Activated CD4-positive, alpha-beta T cell treated with anti-CD3 and anti-CD28 coated beads, Interleukin-2, amount 50 U/mL, for 1 hour (primary cell): ENCODE measurements at places on chromosomes 4 and X.

DNA sequence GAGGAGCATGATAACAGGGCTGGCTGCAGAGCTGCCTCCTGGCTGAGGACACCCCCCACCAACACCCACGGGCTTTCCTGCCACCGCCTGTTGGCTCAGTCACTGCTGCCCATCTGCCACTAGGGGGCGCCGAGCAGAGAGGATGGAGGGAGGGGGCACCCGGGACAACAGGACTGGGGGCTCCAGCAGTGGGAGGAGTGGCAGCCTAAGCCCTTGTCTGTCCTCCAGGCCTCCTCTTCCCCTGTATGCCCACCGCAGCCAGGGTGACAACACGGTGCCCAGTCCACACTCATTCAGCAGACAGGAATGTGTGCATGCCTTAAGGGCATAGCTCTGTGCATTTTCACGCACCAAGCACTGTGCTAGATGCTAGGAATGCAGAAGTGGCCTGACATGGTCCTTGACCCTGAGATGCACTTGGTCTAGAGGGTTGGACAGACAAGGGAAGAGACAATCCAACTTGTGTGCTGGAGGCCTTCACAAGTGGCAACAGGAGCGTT lies 149.9 kb downstream of the AMMECR1 start:
- peak; percentile 44 for DNase-seq

DNA sequence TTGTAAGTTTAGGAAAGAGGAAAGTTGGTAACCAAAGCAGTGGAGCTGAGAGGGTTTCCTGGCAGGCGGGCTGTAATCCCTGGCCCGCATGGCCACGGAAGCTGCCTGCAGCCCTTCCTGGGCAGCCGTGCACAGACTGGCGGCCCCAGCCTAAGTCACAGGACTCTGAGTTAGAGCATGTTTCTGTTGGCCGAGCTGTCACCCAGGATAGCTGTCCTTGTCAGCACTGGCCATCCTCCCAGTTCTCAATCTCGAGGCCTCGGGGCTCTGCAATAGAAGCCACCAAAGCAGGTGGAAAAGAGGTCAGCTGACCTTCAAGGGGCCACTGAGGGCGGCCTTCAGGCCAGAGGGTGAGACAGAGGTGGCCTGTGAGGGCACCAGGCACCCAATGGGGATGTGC lies 20.5 kb downstream of the PNMA6E start:
- no peak for DNase-seq

DNA sequence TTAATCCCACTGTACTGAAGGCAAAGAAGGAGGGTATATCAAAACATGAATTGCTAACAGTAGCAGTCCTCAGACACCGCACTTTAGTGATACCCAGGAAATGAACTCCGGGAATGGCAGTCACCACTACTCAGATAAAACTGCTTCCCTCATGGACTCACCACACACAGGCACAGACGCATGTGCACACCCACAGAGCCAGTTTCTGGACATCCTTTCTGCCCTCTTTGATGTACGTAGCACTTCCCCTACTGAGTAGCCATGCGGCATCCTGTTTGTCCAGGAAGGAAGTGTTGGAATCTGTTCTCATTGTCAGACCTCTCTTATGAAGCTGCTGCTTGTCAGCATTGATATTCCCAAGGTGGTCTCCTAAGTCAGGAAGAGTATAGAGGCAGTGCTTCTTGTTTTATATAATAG lies 95.7 kb downstream of the DCLK2 start:
- DNase-seq = no peak

- no peak for DNase-seq
These were observed 126.1 kb downstream of the EIF4E start for GRCh38 chr4:98802770-98803198.

GRCh38 chr4:80045786-80046185 lies 27.2 kb downstream of the ANTXR2 start:
- DNase-seq = no peak

DNA sequence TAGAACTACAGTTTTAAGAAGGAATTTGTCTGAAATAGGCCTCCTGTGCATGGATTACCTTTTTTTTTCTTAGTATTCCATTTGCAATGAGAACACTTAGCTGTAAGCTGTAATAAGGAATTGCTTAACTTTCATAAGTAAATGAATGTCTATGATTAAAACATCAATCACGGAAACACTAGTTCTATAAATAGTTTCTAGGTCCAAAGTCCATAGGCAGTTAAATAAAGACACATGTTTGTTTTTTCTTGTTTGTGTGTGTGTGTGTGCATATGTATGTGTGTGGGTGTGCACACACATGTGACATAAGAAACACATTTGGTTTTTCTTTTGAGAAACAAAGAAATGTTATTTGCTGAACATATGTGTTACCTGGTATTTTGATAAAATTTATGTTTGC lies 11.2 kb downstream of the GPRIN3 start:
- DNase-seq = no peak

DNA sequence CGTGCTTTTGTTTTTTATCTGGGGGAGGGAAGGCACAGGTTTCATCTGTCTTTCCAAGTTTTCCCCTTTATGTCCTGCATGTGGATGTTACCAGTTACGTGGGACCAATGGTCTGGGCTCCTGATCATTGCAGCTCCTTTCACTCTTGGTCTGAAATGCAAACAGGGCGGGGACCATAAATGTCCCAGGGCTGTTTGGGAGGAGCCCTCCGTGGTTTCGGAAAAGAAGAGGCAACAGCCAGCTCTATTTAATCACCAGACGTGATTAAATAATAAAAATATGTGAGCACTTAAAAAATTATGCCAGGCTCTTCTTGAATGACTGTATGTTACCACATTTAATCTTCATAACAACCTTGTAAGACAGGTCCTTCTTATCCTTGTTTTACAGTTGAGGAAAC lies 30.8 kb upstream of the C1GALT1C1 start:
- no peak for DNase-seq

- DNase-seq = no peak
These were observed 25.5 kb upstream of the MORC4 start for GRCh38 chrX:107025545-107025944.

DNA sequence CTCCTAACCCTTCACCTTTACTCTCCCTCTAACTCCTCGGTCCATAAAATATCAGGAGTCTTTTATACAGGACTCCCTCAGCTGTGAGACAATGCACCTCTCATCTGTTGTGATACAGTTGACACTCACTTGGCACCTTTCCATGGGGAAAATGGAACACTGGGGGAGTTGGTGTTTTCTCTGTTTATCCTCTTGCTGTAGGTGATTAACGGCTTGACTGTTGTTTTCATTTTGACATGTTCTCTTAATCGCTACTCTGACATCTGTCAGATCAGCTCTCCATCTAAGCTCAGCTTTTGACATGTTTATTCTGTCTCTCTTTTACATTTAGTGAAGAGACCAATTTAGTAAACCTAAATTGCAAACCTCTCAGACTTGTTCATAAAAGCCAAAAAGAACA lies 604.8 kb downstream of the TRAM1L1 start:
- no peak for DNase-seq

DNA sequence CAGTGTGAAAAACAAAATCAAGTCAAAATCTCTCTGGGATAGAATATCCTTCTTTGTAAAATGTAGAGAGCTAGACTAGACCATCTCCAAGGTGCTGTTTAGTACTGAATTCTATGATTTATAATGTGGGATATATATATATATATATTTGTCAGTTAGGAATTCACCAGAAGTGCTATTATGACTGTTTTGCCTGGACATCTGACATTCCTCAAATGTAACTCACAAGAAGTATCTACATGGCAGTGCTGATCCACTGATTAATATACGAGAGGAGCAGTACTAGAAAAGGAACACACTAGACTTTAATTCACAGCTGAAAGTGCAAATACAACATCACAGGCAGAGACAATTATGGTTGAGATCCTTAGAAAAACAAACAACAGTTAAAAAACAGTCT lies 208.9 kb downstream of the GBA3 start:
- no peak for DNase-seq

DNA sequence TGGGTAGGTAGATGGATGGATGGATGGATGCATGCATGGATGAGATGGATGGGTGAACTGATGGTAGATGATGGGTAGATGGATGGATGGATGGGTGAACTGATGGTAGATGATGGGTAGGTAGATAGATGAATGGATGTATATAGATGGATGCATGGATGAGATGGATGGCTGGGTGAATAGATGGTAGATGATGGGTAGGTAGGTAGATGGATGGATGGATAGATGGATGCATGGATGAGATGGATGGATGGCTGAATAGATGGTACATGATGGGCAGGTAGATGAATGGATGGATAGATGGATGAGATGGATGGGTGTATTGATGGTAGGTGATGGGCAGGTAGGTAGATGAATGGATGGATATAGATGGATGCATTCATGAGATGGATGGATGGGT lies 15.1 kb upstream of the SLC25A6 start:
- no peak for DNase-seq

DNA sequence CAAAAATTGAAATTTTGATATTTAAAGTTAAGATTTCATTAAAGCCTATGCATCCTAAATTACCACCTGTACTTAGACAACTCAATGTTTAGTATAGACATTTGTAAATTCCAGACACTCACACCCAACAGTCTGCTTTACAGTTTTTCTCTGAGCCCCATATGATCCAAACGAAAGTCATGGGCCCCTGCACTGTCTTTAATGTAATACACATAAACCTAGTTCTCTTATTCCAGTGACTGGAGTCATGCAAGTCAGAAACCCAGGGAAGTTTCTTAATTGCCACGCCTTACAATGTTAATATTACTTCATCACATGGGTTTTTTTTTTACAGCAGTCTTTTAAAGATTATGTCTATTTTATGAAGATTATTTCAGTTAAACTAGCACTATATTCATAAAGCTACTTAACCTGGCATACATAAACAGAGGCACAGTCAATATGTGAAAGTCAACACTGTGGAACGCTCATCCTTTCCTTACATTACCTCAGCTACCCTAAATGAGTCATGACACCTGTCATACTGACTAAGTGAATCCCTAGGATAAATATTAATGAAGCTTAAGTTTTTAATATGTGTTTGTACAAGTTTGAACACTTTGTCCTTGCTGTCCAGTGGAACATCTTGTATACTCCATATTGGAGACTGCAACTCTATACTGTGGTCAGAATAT lies 67.7 kb upstream of the H2AZ1 start:
- no peak for DNase-seq

- DNase-seq = no peak
These were observed 9.5 kb downstream of the NAF1 start for GRCh38 chr4:163157157-163157556.

- no peak for DNase-seq
These were observed 34.5 kb upstream of the LCORL start for GRCh38 chr4:18056030-18056429.

DNA sequence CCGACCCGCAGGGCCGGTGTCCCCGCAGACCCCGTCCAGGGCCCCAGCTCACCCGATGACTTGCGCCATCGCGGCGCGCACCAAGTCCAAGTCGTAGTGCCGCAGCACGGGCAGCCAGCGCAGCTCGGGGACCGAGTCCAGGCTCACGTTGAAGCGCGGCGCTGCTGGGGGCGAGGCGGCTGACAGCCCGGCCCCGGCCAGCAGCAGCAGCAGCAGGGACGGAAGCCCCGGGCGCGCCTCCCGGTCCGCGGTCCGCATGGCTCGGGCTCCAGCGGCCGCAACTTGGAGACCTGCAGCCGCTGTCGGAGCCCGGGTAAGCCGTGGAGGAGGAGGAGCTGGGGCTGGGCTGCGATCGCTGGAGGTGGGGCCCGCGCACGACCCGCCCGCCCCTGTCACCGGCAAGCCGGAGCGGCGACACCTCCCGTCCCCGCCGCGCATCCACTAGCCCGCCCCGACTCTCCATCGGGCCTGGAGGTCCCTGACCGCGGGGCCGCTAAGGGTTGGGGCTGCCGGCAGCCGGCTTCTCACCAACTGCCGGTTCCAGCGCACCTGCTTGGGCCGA lies at the start of gene NAAA:
Gene NAAA (minus strand): TSS at position 322 of the 562 bp plus-strand sequence. CDS start 64 bp downstream, at position 258.
- DNase-seq = peak; percentile 72

- no peak for DNase-seq
These were observed 11.2 kb upstream of the SHOX start for GRCh38 chrX:619451-619811.

GRCh38 chrX:53354669-53355068 lies 67.8 kb downstream of the SMC1A start:
- DNase-seq = no peak

DNA sequence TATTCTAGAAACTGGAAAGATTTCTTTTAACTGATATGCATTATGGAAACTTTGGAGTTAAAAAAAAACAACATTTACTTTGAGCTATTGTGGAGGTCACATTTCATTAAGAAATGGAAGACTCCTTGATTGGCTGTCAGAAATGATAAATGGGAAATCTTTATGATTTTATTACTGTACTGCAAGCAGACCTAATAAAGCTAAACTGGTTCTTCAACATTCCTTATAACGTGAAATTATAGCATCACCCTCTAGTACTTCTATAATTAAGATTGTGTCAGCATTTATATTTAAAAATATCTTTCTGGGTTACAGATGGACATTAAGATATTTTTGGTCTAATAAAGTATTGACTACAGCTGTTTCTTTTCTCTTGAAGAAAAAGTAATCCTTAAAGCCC lies 213.8 kb upstream of the PACRGL start:
- no peak for DNase-seq

- no peak for DNase-seq
These were observed 70.3 kb downstream of the ANXA10 start for GRCh38 chr4:168162604-168163003.

DNA sequence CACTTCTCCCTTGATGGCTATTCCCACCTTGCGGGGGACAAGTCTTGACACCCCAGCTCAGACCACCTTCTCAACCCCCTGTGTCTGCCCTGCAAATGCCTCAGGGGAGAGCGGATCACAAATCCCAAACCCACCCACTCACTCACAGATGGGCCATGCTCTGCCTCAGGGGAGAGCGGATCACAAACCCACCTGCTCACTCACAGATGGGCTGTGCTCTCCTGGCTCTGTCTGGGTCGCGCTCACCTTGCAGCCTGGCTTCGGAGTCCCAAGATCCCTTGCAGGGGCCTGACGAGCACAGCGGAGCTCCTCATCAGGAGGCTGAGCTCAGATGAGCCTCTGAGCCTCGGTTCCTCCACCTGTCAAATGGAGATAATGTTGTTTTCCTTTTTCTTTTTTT lies 38.6 kb downstream of the HTRA3 start:
- no peak for DNase-seq

DNA sequence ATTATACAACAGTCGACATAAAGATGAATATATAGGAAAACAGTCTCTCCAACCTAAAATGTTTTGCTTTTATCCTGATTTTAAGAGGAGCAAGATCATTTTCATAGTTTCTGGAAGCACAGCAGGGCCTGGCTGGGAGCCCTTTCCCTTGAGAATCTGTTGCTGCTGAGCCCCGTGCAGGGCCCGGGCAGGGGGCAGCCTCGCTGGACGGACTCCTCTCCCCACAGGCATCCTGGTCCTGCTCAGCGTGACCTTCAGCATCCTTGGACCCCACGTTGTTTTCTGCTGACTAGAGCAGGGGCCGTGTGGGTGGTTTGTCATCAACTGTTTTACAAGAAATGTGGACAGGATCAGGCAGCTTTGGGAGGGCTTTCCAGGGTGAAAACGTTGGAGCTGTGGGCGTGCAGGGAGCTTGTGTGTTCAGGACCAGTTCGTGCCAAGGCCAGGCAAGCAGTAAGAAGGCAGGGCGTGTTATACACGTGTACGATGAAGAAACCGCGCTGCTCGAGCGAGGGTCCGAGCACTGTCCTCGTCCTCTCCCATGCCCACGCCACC lies 25.0 kb downstream of the CPZ start:
- no peak for DNase-seq

GRCh38 chrX:153245288-153245731 lies 66.2 kb downstream of the MAGEA1 start:
- no peak for DNase-seq
